Hindlimb muscle (tissue), 1 donor: ENCODE measurements at places on chromosomes 6 and 20. TPM values are rescaled to one million over a fixed set of nuclear protein-coding genes. Genes with fewer than 3 reads are reported as not detected.

Gene MYLK4
- 12.3 TPM for polyA plus RNA-seq

- DNase-seq, result no peak
Observed at GRCh38 chr6:34601706-34602105, 45.6 kb upstream of the SPDEF start.

Gene PNLDC1
- polyA plus RNA-seq, result 0.39 TPM

DNA sequence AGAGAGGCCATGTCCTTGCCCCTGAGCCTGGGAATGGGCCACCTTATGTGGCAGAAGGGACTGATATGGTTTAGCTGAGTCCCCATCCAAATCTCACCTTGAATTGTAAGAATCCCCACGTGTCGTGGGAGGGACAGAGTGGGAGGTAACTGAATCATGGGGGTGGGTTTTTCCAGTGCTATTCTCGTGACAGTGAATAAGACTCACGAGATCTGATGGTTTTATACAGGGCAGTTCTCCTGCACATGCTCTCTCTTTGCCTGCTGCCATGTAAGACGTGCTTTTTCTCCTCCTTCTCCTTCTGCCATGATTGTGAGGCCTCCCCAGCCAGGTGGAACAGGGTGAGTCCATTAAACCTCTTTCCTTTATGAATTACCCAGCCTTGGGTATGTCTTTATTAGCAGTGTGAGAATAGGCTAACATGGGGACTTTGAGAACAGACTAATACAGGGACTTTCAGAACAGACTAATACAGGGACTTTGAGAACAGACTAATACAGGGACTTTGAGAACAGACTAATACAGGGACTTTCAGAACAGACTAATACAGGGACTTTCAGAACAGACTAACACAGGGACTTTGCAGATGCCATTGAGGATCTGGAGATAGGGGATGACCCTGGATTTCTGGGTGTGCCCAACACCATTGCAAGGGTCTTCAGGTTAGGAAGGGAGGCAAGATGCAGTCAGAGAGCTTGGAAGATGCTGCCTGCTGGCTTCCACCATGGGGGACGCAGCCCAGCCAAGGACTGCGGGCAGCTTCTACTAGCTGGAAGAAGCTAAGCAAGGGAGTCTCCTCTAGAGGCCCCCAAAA, 86.9 kb downstream of the RAMACL start:
- DNase-seq, result no peak

DNA sequence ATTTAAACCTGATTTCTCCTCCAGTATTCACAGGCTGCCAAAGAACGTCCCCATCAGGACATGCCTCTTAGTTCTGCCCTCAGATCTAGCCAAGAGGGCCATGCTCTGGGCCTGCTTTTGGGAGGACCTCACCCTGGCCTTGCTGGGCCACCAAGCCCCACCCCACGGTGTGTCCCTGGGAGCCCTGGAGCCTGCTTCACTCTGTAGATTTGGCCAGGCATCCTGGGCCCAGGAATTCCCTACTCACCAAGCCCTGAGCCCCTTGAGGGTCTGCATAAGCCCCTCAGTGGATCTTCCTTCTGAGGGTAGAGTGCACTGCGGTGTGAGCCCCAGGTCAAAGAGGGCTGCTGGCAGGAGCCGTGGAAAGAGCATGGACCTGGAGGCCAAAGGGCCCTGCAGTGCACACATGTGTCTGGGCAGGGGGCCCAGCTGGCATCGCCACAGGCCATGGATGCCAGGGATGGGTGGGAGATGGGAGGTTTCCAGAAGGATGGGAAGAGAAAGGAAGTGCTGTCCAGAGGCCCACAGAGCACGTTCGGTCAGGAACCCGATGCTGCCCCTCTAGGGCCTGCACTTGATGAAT, 98.0 kb downstream of the DACT2 start:
- no peak for DNase-seq

Gene HRH3
- 2.2 TPM for polyA plus RNA-seq

Gene TSHZ2
- polyA plus RNA-seq, result 8.3 TPM

Gene DCBLD1
- 8.4 TPM for polyA plus RNA-seq

DNA sequence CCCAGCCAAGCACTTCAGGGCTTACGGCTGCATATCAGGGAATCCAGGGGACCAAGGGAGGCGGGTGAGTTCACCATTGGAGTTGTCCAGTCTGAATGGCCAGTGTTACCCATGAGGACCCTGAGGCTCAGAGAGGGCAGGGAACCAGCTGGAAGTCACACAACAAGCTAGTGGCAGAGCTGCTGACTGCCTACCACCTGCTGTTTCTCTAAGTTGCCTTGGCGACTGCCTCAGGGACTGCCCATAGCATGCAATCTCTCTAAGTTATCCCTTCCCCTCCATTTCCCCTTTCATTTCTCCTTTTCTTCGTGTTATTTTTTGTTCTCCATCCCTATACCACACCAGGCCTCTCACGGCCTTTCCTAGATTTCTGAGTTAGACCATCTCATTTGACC, 71.8 kb upstream of the SIRPA start:
- DNase-seq, result no peak

- DNase-seq, result no peak
Observed at GRCh38 chr20:50208085-50208491, 17.5 kb downstream of the CEBPB start.

GRCh38 chr6:148572676-148573335, 174.0 kb upstream of the UST start:
- DNase-seq, result no peak

DNA sequence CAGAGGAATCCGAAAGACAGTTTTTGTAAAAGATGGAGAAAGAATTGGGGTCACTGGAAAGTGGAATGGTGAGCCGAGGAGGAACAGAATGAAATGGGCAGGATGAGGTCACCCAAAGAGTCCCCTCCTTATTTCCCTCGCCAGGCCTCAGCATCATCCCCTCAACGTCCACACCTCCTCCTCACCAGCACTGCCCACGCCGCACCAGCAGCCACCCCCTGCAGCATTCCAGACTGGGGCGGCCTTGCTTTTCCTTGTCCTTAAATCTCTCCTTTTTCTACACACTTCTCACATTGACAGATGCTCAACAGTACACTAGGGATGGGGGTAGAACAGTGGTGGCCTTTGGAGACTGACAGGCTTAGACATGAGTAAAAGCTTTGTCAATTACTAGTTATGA, 363.1 kb upstream of the NOX3 start:
- no peak for DNase-seq

GRCh38 chr6:128202169-128202765, 301.4 kb upstream of the THEMIS start:
- no peak for DNase-seq

Gene SYNDIG1
- 4.1 TPM for polyA plus RNA-seq

DNA sequence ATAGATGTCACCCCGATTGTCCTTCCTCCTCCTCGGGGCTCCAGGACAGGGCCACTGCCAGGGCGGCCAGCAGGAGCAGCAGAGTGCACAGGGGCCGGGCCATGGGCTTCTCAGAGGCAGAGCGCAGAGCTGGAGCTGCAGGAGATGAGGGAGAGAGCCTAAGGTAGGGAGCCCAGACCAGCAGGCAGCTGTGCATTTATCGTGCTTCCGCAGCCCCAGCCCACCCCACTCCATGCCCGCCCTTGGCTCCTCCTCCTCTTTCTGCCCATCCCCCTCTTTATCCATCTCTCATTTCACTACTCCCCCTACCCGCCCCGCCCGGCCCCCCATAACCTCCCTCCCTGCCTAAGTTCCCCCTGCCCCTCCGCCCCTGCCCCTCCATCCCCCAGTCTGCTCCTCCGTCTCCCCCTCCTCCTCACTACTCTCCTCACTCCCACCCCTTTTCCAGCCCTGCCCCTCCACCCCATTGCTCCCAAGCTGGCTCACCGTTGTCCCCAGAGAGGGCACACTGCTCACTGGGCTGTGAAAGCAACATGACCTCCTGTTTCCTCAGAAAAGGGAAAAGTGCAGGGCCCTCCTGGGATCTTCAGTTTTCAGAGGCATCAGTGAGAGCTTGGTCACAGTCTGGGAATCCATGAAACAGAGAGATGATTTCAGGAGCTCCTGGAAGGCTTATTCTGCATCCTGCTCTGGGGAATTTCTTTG, 25.5 kb upstream of the CST1 start:
- no peak for DNase-seq

DNA sequence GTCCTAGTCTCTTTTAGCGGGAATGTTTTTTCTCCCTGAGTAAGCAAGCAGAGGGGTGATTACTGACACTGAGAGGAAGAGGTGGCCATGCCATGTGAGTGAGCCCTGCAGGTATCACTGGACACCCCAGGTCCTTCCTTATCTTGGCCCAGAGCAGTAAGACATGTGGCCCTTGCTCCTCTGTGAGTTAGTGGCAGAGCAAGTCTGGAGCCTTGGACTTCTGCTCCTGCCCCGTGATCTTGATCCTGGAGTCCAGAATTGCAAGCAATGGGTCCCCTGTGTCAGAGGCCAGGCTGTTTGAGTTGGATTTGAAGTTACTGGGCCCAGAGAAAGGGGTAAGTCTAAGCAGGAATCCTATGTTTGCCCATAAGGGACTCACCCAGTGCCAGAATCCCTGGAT, 92.1 kb upstream of the EMILIN3 start:
- DNase-seq, result no peak

GRCh38 chr20:63126876-63127699, 88.8 kb downstream of the YTHDF1 start:
- no peak for DNase-seq

GRCh38 chr6:150169609-150170008, 26.8 kb downstream of the PPP1R14C start:
- DNase-seq, result no peak

DNA sequence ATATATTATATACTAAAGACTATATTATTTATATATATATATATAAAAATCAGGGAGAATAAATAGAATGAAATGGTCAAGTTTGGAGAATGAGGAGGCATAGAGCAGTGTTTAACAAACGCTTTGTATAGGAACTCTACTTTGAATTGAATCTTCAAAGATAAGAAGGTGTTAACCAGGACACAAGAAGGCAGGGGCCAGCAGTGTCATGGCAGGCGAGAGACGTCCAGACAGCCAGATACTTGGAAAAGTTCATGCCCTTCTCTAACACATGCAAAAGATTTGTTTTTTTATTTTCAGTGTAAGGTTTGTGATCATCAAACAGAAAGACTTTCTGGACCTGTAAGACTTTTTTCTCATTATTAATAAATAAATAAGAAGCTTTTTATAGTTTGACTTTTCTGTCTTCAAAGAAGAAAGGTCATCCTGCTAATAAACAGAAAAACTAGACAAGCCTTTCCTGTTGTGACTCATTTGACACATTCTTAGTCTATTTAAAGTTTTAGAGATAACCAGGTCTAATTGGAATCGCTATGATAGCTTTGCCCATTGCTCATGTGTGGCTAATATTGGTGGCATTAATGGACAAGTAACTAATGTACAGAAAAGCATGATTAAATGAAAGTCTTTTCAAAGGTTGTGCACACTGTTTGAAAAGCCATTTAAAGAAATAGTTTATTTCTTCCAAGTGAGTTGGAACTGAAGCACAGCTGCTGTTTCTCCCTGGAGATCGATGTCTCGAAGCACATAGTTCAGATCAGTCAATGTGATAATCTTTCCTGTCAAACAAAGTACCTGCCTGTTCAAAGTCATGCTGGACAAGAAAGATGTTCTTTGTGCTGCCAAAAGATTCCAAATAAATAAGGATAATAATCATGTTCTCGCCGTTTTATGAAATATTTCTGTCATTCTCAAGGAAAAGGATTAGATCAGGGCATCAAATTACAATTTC, 420.4 kb upstream of the OPRM1 start:
- DNase-seq, result no peak

DNA sequence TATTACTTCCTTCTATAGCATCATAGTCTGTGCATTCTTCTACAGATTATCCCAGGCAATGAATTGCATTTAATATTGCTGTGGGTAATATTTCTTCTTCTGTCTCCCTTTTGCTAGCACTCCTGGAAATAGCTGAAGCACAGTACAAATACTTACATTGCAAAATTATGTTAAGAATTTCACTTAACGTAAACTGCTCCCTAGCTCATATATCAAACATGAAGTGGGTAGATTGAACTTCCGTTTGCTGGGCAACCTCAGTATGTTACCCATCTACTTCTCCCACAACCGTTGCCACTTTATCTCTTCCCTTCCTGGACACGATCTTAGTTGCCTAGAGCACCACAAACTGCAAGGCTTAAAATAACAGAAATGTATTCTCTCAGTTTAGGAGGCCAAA, 963.3 kb downstream of the KIF16B start:
- no peak for DNase-seq

DNA sequence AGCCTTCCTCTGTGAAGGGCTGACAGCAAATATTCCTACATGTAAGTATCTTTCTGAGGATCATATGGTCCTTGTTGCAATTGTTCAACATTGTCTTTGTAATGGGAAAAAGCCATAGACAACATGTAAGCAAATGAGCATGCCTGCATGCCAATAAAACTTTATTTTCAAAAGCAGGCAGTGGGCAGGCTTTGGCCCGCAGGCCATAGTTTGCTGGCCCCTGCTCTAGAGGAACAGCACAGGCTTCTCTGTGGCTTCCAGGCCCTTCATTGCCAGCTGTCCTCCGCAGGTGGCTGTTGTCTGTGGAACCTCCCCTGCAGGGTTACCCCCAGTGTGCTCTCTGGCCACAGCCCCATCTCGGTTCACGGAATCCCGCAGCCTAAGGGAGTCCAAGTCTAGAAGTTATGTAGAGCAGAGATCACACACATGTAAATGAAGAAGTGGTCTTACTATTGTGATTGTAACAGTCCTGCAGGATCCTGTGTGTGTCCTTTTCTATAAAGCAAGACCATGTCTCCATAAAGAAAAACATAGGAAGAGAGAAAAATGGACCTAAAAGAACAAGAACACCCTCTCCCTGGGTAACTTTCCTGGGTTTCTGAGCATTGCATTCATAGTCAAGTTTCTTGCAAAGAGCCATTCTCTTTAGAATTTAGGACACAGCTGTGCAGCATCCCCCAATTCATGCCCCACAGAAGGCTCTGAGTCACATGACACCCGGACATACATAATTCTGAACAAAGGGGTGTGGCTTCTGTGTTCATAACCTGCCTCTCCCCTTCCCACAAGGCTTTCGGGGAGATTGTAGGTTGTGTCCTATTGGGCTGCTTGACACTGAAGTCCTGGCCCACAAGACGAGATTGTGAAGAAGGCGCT, 10.0 kb downstream of the UNC93A start:
- no peak for DNase-seq

DNA sequence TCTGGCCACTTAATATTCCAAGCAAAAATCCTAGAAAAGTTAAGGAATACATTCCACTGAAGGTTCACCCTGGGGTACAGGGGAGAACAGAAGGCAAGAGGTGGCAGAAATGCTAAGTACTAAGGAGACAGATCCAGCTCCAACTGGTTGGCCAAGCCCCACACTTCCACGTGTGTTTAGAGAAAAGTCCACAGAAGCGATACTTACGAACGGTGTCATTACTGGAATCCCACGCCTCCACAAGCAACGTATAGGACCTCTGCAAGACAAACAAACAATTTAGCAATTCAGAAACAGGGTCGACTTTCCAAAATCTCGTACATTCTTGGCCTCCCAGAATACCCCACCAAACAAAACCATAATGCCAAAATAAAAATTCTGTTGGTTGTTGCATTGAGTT, 10.0 kb downstream of the JAG1 start:
- DNase-seq, result no peak

GRCh38 chr20:8413691-8414090, 281.6 kb downstream of the PLCB1 start:
- no peak for DNase-seq

Gene IPCEF1
- polyA plus RNA-seq, result 2.0 TPM
